ENCODE measurements at places on chromosomes 7 and 10. TPM values are rescaled to one million over a fixed set of nuclear protein-coding genes. Genes with fewer than 3 reads are reported as not detected.

BAMBI gene
- polyA plus RNA-seq: 62.3 TPM

DNAH11 gene
- polyA plus RNA-seq: 0.58 TPM

SORCS3 gene
- 0.07 TPM for polyA plus RNA-seq

AKR1B1 gene
- polyA plus RNA-seq: 66.5 TPM

SFTPA1 gene
- not detected for polyA plus RNA-seq

SYPL1 gene
- polyA plus RNA-seq: 127 TPM

STOX1 gene
- polyA plus RNA-seq: 0.99 TPM

LDB3 gene
- polyA plus RNA-seq: 9.0 TPM

GRCh38 chr10:22690614-22691431 lies 23.6 kb downstream of the PIP4K2A start:
- H3K4me3 ChIP-seq: no peak overlapping the region
- no peak overlapping the region for H3K27ac ChIP-seq
- no peaks in the 10 kb centered on the region for H3K27me3 ChIP-seq

- H3K36me3 ChIP-seq: no peaks in the 10 kb centered on the region
- no peak overlapping the region for H3K27ac ChIP-seq
- no peak overlapping the region for H3K4me3 ChIP-seq
- no peak for DNase-seq
Measured at GRCh38 chr7:146235195-146235594, 118.6 kb downstream of the CNTNAP2 start.

- H3K27me3 ChIP-seq: no peaks in the 10 kb centered on the region
- H3K36me3 ChIP-seq: no peaks in the 10 kb centered on the region
- no peak overlapping the region for H3K4me3 ChIP-seq
- no peak for DNase-seq
- no peak overlapping the region for H3K27ac ChIP-seq
- no peaks in the 10 kb centered on the region for H3K4me1 ChIP-seq
Measured at GRCh38 chr7:158613481-158613880, 25.9 kb upstream of the PTPRN2 start.

GRCh38 chr10:100927266-100927665 lies 14.5 kb downstream of the SLF2 start:
- no peak for DNase-seq
- H3K4me3 ChIP-seq: no peak overlapping the region
- no peak overlapping the region for H3K27ac ChIP-seq
- no peaks in the 10 kb centered on the region for H3K4me1 ChIP-seq
- no peaks in the 10 kb centered on the region for H3K36me3 ChIP-seq

DNA sequence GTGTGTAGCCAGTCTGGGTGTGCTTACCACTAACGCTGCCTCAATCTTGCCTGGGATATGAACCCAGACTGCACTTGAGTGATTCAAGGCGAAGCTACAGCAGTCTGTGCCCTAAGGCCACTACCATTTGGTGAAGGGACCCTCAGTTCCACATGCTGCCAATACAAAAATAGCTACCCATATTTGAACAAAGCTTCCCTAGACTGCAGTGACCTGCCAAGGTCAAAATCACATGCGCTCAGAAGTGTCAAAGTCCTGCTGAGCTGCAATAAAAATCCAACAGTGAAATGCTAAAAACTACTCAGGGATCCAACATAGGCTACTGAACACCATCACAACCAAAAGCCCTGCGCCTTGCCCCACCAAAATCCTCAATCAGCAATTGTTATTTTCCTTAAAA lies 472.3 kb upstream of the VSTM2A start:
- no peaks in the 10 kb centered on the region for H3K27me3 ChIP-seq
- DNase-seq: no peak
- no peaks in the 10 kb centered on the region for H3K4me1 ChIP-seq
- no peak overlapping the region for H3K4me3 ChIP-seq
- H3K36me3 ChIP-seq: no peaks in the 10 kb centered on the region
- H3K27ac ChIP-seq: no peak overlapping the region

DNA sequence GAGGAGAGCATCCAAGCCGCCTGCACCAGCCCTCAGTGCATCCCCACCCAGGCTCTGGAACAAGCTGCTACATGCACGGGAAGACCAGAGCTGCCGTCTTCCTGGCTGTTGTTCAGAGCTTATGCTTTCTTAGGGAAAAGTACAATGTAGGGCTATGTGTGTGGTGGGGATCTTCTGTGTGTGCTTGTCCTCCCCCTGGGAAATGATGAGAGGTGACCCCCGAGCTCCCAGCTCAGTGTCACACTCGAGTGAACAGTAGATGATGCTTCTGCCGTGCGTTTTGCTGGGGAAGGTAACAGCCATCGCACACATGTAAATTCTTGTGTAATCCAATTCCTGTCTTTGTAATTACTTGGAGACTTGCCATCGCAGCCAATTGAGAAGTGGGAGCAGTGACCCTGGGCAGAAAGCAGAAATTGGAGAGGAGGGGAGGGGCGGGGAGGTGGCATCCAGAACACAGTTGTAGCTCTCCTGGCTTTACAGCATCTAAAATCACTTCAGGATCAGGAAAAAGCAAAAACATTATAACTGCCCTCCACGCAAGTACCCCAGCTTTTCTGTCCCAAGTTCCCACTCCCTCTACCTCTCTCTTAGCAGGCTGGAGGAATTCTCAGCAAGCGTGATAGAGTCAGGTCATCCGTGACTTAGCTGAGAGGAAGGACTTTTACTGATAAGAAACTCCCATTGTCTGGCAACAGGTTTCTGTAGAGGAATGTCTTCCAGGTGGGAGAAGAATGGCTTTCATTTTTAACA lies 149.6 kb downstream of the TCF7L2 start:
- H3K27me3 ChIP-seq: no peaks in the 10 kb centered on the region
- DNase-seq: no peak
- no peak overlapping the region for H3K27ac ChIP-seq

DNA sequence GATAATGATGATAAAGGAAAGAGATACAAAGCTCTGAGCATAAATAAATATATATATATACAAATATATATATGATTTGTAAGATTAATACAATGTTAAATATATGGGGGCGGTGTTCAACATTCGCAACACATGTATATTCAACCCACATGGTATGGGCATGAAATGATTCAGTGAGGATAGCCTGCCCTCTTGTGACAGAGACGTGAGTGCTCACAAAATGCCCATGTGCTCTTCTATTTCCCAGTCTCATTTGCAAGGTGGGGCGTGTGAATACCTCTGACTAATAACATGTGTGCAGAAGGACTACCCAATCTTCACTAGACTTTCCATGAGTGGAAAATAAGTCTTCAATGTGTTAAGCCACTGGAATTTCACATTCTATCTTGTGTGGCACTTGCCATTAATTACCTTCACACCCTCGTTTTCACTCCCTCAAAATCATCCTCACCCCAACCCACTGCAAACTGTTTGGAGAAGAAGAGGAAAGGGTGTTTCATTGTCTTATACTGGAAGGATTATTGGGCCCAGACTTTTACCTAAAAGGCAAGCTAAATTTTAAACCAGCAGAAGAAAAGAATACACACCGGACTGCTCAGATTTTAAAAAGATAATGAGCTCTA lies 26.9 kb downstream of the ASAH2 start:
- no peaks in the 10 kb centered on the region for H3K27me3 ChIP-seq
- no peak for DNase-seq
- H3K27ac ChIP-seq: no peak overlapping the region
- no peaks in the 10 kb centered on the region for H3K36me3 ChIP-seq
- H3K4me1 ChIP-seq: no peaks in the 10 kb centered on the region

- no peak overlapping the region for H3K27ac ChIP-seq
- no peaks in the 10 kb centered on the region for H3K4me1 ChIP-seq
- H3K4me3 ChIP-seq: no peak overlapping the region
- H3K36me3 ChIP-seq: no peaks in the 10 kb centered on the region
Measured at GRCh38 chr10:83050815-83051214, 1088.5 kb upstream of the GHITM start.

GRCh38 chr7:71239586-71240268 lies 107.8 kb downstream of the GALNT17 start:
- peak overlapping the region; percentile 71 for H3K27ac ChIP-seq
- peaks cover 25% of the 10 kb centered on the region for H3K4me1 ChIP-seq
- H3K4me3 ChIP-seq: no peak overlapping the region
- no peaks in the 10 kb centered on the region for H3K36me3 ChIP-seq
- H3K27me3 ChIP-seq: no peaks in the 10 kb centered on the region

GRCh38 chr10:21628023-21628422 lies 94.0 kb downstream of the MLLT10 start:
- H3K36me3 ChIP-seq: no peaks in the 10 kb centered on the region
- H3K4me3 ChIP-seq: no peak overlapping the region
- DNase-seq: no peak
- H3K27ac ChIP-seq: no peak overlapping the region

Measured in ovary (tissue), 10 donors.